GM04503 (cell line): ENCODE measurements at places on chromosomes 6 and 20.
A peak's percentile ranks its signal among the peaks of the same experiment; 100 is the strongest.

GRCh38 chr20:2524709-2525506, 11.5 kb upstream of the TMC2 start:
- no peak for DNase-seq

GRCh38 chr6:81553216-81553615, 199.3 kb downstream of the TENT5A start:
- no peak for DNase-seq

DNA sequence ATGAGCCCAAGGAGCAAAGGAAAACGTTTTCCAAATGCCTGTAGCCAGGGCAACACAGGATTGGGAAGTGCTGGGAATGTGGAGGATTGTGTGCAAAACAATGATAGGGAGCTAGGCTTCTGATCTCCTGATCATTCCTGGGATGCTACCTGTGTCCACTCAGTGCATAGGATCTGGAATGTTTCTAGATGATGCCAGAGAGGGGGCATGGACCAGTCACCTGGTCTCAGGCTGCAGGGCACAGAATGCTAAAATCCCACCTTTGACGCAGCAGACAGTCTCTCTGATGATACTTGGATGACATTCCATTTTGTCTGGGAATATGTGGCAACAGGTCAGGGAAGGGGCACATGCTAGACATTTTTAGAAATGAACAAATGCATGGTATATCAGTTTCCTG, 128.9 kb downstream of the CLIC5 start:
- no peak for DNase-seq

DNA sequence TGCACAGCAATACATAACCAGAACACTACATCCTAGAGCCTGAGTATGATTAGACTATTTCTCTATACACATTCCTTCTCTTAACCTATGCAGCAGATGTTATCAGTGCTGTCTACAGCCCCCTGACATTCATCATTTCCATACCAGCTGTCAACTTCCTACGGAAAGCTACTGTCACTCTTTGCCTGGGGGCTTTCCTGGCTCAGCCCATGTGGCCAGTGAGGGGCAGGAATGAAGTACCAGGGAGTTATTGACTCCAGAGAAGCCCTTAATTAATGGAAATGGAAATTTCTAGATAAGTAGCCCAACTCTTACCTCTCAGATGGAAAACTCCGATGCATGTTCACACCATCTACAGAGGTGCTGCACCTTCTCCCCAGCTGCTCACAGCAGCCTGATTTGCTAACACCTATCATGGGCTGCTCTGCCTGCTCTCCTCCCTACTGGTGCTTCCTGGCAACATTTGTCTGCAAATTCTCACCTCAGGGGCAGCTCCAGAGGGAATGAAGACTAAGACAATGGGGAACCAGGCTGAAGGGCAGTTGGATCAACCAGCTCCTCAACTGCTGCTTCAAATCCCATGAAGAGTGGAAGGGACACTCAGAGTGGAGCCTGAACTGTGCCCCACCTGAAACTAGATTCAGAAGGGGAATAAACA, 59.6 kb downstream of the LINC00237 start:
- DNase-seq = no peak

GRCh38 chr20:58864346-58864745, 11.8 kb downstream of the GNAS start:
- no peak for DNase-seq

DNA sequence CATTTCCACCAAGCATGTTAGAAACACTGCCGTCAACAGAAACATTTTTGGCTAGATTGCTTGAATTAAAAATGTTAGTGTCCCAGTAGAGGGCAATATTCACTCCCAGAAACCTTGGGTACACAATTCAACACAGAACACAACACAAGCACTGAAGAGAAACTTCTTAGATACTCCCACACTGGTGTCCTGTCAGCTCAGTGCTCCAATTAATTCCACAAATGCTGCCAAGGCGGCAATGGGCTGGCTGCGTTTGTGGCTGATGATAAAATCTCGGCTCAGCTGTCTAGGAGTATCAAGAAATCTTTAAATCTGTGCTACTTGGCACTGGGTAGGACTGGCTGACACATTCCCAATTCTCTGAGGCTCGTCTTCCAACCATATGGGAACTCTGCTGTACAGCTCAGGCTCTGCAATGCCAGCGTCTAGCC, 39.3 kb downstream of the BEND3 start:
- peak; percentile 36 for DNase-seq

GRCh38 chr6:150681578-150682395, 82.1 kb downstream of the PLEKHG1 start:
- no peak for DNase-seq

- DNase-seq = no peak
Measured at GRCh38 chr20:41380551-41381193, 14.1 kb upstream of the EMILIN3 start.

GRCh38 chr6:28943557-28944411, 20.0 kb upstream of the TRIM27 start:
- no peak for DNase-seq

DNA sequence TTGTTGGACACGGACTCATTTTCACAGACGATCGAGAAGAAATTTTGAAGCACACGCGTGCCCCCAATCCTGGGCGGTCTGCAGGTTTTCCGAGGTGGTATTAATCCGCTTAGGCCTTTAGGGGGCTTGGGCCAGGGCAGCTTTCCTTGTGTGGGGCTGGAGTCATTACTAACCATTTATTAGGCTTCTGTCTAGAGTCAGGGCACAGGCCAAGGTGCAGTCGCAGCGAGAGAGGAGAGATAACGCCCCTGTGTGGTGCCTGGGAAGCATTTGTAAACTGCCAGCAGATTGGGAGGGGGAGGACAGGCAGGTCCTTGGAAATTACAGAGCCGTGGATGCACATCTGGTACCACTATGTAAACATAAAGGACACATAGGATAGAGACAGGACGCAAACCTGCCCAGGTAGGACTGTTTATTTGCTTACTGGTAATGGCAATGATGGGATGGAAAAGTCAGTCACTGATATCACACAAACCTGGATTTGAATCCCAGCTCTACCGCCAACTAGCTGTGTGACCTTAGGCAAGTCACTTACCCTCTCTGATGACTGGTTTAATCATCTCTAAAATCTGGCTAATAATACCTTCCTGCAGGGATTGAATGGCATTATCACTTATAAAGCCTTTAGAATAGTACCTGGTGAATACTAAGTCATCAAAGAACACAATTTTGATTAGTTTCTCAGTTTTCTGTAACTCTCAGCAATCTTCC, 76.4 kb downstream of the TMEM242 start:
- DNase-seq = no peak

DNA sequence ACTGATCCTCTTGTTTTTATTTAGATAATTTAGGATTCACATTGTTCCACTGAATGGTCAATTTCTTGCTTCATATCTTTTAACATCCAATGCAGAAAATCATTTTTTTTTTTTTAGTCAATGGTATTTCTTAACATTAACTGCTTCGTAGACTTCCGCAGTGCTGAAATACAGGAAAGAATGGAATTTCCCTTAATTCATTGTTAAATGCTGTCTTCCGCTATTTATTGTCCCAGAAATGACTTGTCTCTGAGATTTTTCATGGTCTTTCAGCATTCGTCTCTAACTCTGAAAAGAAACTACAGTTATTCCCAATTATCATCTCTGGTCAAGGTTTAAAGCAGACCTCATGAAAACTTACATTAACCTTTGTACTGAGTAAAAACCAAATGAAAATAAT, 1029.1 kb upstream of the MANEA start:
- no peak for DNase-seq

DNA sequence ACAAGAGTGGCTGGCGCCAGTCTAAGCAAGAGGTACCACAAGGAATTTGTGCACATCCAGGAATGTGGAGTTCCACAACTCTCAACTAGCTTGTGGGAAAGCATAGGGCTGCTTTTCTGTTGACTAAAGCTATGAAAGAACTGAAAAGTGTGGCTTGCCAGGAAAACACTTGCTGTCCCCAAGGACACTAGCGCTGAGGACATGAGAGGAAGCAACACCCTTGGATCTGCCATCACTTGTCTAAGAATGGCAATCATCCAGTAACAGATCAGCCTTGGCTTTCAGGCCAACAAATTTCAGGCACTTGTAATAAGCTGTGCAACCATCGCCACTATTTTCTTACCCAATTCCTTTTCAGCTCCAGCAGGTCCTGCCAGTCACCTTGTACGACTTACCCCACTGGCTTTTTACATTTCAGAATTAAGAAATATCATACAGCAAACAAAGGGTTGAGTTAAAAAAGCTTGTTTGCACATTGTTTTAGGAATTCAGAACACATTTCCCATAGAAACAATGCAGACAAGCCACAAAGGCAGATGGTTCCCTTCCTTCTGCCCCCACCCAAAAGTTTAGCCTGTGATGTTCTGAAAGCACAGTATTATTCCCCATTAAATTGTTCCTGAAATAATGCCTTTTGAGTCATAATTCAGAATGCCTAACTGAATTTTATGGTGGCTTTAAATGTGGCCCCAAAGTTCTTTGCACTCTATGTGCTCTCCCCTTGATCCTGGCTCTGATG, 57.9 kb upstream of the SSTR4 start:
- DNase-seq = no peak

- DNase-seq = no peak
Measured at GRCh38 chr6:89067796-89068195, 12.8 kb upstream of the PNRC1 start.

DNA sequence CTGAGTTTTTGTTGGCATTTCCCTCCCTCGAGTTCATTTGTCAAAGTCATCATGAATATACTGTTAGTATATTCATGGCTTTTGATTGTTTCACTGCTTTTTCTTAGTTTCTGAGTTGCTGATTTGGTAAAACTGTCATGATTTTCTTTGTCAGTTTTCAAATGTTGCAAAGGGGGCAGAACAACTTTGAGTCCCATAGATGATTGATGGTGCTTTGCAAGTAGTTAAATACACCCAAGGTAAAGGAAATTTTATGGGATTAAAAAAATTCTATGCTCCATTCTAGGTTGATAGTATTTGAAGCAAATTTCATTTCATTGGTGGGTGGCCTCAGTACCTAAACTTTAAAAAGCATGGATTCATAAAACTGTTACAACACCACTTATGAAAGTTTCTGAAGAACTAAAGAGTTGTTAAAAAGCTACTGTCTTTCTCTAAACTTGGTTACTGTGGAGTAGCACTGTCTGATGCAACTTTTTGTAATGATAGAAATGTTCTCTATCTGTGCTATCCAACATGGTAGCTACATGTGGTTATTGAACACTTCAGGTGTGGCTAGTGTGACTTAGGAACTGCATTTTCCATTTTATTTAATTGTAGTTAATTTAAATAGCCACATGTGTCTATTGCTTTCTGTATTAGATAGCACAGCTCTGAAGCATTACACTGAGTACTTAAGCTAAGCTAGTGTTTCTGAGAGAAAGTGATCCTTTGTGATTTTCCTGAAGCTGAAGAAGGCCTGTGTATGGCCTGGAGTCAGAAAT, 153.6 kb downstream of the ZFAND3 start:
- no peak for DNase-seq

DNA sequence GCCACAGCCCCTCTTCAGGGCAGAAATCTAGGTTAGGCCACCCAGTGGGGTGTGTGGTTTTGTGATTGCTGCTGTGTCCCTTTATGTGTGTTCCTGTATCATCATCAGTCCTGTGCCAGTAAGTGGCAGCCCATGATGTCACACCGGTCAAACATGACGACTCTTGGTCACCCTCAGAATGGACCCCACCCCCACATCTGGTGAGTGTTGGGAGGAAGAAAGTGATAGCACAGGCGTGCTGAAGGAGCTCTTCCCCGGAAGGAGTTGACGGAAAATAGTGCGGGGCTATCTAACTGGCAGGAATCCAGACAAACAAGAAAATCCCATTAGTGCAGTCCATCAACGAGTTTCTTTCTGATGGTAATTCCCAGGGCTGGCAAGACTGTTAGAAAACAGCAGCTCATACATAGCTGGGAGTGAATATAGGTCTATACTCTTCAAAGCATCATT, 33.4 kb upstream of the IL17A start:
- DNase-seq = no peak

DNA sequence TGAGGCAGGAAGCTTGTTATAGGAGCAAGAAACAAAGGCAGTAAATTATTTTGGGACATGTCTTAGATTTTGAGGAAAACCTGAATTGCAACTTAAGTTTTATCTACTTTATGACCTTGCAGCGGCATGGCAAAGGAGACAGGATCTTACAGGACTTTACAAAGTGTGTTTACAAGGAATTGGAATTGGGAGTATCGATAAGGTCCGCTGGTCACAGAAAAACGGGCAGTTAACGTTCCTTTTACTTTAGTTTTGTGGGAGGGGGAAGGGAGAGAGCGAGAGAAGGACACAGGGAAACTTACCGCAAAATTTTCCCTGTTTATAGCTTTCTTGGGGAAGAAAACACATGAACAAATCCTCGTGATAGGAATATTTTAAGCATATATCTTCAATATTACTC, 1607.2 kb downstream of the GRIK2 start:
- DNase-seq = no peak

GRCh38 chr20:57272883-57273535, 6.6 kb upstream of the BMP7 start:
- DNase-seq = no peak

- DNase-seq = no peak
Measured at GRCh38 chr20:58624687-58625086, 26.4 kb upstream of the STX16 start.

GRCh38 chr6:87220997-87221396, 65.6 kb downstream of the ZNF292 start:
- DNase-seq = no peak

GRCh38 chr6:63844287-63844686, 208.7 kb downstream of the PHF3 start:
- peak; percentile 5 for DNase-seq

DNA sequence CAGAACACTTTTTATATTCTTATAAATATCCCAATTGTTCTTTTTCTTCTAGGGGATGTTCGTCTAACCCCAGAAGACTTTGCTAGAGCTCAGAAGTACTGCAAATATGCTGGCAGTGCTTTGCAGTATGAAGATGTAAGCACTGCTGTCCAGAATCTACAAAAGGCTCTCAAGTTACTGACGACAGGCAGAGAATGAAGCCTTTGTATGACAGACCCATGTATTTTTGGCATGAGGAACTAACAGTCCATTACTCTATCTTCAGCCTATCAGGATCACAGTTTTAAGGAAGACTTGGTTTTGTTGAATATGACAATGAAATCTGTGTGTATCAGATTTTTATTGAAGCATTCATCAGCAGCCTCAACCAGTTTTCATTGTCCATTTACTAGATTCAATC, 71.4 kb downstream of the VTA1 start:
- DNase-seq = no peak

- no peak for DNase-seq
Measured at GRCh38 chr6:157099912-157100593, 223.3 kb downstream of the TMEM242 start.

GRCh38 chr20:25692499-25692898, 4.2 kb downstream of the ZNF337 start:
- DNase-seq = no peak

GRCh38 chr6:76490456-76490855, 418.0 kb upstream of the IMPG1 start:
- DNase-seq = no peak

DNA sequence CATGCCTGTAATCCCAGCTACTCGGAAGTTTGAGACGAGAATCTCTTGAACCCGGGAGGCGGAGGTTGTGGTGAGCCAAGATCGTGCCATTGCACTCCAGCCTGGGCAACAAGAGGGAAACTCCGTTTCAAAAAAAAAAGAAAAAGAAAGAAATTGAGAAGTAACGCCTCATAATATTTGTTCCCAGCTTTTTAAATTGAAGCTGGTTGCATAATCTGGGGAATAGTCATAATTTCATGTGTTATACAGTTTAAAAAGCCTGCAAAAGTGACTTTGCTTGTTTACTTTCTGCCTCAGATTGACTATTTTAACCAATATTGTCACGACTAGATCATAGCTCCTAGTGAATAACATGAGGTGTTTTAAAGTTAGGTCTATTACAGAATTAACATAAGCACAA, 7.2 kb downstream of the FAM217B start:
- no peak for DNase-seq

GRCh38 chr6:159466926-159467325, 226.1 kb downstream of the SOD2 start:
- DNase-seq = no peak
